IMR-90 (cell line): ENCODE measurements at places on chromosomes 4 and X. TPM values are rescaled to one million over a fixed set of nuclear protein-coding genes. Genes with fewer than 3 reads are reported as not detected.

DNA sequence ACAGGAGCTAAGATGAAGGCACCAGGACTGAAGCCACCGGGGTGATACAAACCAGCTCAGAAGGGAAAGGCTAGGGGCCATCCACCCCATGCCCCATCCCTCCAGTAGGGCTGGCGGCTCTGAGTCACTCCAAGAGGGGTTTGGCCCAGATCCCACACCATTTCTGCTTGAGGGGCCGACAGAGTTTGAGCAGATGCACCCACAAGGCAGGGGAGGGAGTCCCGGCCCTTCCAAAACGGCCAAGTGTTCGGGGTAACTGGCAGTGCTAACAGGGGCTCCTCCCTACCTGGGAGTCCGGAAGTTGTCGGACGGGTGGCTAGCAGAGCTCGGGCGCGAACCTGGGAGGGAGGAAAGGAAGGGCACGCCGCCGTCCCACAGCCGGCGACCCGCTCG lies 412 bp downstream of the SLC10A3 start:
- peak; percentile 45 for DNase-seq

DNA sequence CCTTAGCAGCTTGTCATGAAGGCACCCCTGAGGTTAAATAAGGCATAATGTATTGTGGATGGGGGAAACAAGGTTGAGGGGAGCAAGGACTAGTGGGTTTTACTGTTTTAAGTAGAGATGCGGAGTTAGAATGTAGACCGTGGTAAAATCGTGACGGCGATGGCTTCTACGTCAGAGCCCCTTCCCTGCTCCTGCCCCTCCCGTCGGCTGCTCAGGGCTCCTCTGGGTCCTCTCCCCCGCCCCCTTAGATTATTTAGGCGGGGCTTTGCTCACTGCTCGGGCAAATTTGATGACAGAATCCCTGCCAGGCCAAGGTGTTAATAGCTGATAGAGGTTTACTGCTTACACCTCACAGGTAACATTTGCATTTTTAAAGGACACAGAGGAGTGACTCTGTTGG lies 2.3 kb downstream of the FRMPD3 start:
- no peak for DNase-seq

The KLHL4 gene
- total RNA-seq = 1.4 and 1.7 TPM in 2 replicates

DNA sequence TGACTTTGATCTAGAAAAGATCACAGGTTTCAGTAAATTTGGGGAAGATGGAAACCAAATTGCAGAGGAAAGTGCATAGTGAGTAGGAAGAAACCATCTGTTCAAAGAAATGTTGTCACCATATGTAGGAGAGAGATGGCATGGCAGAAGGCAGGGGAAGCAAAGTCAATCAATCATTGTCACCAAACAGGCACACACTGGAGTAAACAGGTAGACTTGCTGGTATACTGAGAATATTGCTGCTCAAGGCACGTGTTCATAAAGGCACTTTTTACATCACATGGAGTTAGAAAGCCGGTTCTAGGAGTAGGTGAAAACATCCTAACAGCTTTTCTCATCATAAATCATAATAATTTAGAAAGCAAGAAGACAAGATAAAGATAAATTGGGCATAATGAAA lies 550.5 kb upstream of the FAT1 start:
- no peak for DNase-seq

The ASB12 gene
- not detected in 2 replicates for total RNA-seq

GRCh38 chr4:126564283-126564854 lies 1068.4 kb upstream of the INTU start:
- peak; percentile 6 for DNase-seq

- no peak for DNase-seq
Observed at GRCh38 chr4:78166622-78167021, 109.5 kb downstream of the FRAS1 start.

- DNase-seq = peak; percentile 53
Observed at GRCh38 chrX:11193035-11193469, 81.9 kb downstream of the HCCS start.

- DNase-seq = no peak
Observed at GRCh38 chr4:78061939-78062570, 4.9 kb downstream of the FRAS1 start.

The YIPF7 gene
- not detected in 2 replicates for total RNA-seq

DNA sequence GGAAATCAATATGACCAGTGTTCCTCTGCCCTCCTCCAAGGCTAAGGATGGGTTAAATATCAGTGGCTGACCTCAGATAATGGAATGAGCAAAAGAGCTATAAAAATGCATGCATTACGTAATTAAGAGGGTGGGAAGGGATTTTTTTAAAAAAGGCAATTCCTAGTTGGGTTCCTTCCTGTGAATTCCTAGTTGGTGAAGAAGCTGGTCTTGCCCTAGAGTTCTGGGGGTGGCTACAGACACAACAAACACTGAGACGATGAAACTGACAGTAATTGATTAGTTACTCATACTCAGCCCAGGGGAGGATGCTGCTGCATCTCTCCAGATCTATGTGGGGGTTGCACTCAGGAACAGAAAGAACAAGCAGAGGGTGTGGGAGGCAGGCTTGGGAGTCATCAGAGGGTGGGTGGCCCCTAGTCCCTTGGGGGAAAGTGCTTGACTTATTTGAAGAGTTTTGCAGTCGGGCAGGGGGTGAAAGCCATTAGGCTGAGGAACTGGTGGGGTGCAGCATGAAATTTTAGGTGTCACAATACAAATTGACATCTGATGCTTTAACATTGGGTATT lies 662.0 kb upstream of the FRG1 start:
- peak; percentile 72 for DNase-seq

GRCh38 chrX:48848847-48849246 lies 13.4 kb upstream of the PCSK1N start:
- no peak for DNase-seq

The RBM46 gene
- total RNA-seq = not detected in 2 replicates

DNA sequence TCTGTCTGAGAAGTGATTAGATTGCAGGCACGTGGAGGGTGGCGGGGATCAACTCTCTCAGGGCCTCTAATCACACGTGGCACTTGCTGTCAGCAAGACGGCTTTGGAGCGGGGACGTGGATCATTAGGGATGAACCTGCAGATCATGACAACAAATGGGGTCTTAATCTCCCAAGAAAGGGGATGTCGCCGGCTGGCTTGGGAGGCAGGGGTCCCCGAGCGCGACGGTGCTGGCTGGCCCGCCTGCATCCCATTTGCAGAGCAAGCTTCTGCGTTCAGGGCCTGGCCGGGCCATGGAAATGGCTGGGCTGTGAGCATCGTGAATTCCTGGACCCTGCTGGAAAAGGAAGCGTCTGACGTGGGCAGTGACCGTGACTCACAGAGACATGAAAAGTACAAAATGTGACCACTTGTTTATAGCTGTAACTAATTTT lies 85.1 kb upstream of the SHOX start:
- no peak for DNase-seq

The LDB2 gene
- 92.8 and 116 TPM in 2 replicates for total RNA-seq

- DNase-seq = no peak
Observed at GRCh38 chr4:23058165-23058776, 365.5 kb downstream of the GBA3 start.

- peak; percentile 99 for DNase-seq
Observed at GRCh38 chr4:128528793-128529553, 241.4 kb upstream of the PGRMC2 start.
